ENCODE measurements at places on chromosomes 7 and 10. TPM values are rescaled to one million over a fixed set of nuclear protein-coding genes. Genes with fewer than 3 reads are reported as not detected.

Gene GNAT3
- not detected for total RNA-seq

Gene SEMA4G
- 2.1 TPM for total RNA-seq

Gene ING3
- total RNA-seq = 6.8 TPM

Gene ANKRD1
- total RNA-seq = 8.1 TPM

Gene CALHM3
- not detected for total RNA-seq

Gene TRIM73
- 5.2 TPM for total RNA-seq

DNA sequence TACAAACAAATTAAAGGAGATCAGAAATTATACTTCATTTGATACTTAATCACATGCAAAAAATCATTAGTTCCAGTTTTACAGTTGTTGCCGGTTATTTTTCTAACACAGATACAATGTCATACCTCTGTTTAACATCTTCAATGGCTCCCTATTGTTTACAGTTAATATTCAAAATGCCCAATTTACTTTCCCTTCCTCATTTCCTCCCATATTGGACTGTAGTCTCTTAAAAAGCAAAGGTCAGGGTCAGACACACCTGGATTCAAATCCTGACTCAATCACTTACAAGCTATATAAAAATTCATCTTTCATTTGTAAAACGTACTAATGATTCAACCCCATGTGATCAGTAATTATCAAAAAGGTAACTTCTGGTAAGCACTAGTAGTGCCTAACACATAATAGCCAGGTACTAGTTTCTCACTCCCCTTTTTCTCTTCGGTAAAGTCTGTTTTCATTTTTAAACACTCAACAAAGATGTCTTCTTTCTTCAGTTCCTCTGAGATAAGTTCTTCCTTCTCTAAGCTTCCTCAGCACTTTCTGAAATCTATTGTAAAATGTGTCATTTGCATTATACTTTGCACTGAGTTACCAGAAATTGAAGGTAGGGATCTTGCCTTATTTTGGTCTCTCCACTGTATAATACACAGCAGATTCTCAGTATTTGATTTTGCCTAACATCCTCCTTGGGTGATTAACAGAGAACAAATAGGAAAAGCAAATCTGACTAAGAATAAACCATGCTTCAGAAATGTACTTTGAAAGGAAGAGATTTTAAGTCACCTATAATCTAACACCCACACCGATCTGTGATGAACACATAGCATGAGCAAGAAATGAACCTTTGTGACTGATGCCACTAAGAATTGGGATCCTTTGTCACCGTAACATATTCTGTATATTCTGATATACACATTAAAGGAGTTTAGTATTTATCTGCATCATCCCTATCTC, 16.1 kb downstream of the KMT2C start:
- DNase-seq = no peak

DNA sequence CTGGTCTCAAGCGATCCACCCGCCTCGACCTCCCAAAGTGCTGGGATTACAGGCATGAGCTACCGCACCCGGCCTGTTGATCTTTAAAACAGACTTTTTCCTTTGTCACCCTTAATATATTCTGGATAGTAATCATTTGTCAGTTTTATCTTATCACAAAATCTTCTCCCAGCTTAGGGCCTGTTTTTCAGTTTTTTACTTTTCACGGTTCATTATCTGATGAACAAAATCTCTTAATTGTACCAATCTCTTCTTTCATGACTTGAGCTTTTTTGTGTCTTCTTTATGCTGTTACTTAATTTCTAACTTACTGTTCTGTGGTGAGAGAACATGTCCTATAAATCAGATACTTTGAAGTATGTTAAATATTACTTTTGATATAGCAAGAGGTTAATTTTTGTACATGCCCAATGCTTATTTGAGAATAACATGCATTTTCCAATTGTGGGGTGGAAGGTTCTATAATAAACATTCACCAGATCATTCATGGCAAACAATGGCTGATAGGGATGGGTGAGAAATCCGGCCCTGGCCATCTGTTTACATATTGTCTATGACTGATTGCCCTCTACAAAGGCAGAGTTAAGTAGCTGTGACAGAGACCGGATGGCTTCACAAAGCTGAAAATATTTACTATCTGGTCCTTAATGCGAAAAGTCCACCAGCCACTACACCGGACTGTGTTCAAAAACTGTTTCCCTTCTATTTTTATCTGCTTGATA, 5.3 kb downstream of the PAPOLB start:
- no peak for DNase-seq

- no peak for DNase-seq
These were observed 964.7 kb downstream of the LRMDA start for GRCh38 chr10:76396134-76396533.

DNA sequence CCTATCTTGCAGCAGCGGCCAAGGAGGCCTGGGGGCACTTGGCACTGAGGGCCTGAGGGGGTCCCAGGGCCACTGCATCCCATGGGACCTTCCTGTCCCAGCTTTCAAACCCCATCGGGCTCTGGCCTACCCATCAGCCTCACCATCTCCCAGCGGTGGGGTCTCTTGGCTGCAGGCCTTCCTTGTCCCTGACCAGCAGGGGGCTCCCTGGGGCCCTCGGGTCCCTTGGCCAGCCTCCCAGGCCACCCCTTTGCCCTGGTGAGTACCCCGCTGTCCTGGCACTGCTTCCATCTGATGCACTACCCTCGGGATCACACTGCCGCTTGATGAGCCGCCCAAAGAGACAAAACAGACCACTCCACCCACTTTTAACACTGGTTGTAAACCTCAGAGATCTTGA, 43.5 kb downstream of the YKT6 start:
- DNase-seq = no peak

- peak; percentile 74 for DNase-seq
These were observed 17.2 kb upstream of the PSAP start for GRCh38 chr10:71868192-71868697.

DNA sequence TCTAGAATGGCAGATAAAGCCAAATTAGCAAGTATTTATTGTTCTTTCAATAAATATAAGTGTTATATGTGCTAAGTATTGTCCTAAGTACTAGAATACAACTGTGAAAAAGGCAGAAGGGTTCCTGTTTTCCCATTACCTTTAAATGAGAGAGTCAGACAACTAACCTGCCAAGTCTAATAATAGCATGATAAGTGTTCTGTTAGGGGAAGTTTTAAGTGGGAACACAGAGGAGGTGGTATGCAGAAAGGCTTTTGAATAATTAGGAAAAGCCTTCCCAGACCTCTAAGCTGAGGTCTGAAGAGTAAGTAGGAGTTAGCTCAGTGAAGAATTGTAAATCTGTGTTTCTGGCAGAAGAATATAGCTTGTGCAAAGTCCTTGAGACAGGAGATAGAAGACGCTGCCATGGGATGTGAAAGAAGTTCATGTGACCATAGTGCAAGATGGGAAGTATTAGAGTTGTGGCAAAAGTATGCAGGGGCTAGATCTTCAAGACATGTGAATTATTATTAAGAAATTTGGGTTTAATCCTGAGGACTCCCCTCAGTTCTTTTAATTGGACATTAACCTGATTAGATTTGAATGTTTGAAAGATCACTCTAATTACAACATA, 12.5 kb downstream of the SHOC2 start:
- no peak for DNase-seq

DNA sequence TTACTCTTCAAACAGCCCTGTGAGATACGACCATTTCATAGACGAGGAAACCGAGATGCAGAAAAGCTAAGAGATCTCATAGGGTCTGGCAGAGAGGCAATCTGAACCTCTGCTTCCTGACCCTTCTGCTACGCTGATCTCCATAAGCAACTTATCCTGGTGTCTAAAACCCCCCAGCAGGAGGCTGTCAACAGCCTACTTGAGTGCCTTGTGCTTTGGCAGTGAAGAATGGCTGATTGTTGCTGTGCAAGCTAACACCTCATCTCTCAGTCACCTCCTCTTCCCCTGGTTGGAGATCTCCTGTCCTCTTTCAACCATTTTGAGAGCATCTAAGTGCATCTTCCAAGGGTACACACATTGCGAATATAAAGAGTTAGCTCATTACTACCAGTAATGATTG, 86.2 kb downstream of the AOAH start:
- DNase-seq = no peak

DNA sequence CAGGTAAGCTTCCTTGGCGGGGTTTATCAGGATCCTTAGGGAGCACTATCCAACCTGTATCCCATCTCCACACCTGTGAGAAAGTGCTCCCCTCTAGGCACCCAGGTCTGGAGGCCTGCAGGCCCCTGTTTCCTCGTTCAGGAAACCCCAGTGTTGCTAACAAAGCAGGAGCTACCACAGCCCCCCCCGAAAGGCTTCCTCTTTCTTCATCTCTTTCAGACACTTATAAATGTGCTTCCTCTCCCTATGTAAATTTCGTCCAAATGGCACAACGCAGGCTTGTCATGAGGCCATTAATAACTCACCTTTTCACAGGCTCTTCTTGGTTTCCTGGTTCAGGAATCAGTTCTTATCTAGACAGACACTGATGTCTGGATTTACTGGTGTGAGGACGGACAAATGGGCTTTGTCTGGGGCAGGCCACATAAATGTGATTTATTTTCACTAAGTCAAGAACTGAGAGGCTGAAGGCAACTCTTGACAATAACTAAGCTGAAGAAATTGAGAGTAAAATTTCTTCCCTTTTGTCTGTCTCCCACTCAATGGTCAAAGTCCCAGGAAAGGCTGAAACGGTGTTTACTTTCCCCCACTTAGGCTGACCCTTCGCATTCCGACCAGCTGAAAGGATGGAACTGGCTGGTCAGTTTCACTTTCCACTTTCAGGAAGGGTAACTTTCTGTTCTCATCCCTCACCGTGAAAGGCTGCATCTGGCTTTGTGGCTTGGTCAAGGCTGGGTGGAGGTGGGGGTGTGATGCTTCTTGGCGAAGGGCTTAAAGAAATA, 46.8 kb downstream of the PIK3AP1 start:
- DNase-seq = no peak

DNA sequence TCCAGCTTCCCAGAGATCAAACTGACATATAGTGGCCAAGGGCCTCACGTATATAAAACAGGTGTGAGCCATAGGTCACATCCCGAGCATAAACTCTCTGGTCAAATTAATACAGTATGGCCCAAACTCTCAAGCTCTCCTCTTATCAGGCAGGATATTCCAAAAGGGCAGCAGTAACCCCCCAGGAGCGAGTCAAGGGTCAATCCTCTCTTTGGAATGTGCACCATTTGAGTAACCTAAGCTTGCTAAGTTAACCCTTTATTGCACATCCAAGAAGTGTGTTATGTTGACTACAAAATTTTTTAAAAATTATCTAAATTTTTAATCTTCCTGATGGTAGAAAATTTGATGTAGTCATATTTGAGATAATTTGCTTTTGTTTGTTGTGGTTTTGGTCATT, 4.5 kb upstream of the TRIM24 start:
- DNase-seq = no peak

DNA sequence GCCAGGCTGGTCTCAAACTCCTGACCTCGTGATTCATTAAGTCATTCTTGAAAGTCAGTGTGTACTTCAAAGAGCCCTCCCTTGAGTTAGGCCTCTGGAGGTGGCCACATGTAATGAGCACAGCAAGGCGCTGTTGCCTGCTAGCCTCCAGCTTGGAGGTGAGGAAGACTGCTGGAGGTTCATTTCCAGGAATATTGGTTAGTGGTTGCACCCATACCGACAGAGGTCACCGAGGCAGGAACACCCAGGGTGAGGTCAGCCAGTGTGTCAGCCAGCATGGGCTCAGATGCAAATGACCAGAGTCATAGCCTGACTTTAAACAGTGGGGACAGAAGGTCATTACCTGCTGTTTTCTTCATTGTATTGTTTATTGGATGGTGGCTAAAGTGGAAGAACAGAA, 85.0 kb downstream of the PLPP4 start:
- no peak for DNase-seq

DNA sequence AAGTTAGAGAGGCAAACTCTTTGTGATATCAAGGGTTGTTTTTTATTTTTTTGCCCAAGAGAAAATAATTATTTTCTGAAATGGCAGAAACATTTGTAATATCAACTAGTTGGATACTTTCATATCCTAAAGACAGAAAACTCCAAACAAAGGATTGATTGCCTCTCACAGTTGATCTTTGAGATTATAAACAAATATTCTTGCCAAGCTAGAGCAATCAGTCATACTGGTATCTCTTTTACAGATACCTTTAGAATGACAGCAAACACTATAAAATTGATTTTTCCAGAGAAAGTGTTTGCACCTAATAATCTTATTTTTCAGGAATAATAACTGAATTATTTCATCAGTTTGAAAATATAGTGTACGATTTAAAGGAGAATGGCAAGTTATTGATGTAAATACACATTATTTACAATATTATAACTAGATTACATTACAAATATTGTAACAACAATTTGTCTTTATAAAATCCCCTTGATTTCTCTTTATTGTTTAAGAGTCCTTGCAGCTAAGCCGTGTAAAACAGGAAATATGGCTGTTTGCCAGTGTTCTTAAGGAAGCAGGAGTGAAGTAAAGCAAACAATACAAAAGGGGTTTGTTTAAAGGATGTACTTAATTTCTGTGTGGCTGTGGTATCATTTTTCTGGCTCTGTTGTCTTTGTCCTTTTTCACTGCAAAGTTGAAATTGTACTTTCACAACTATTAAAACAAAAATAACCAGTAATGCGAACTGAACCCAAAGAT, 58.4 kb downstream of the MAPK8 start:
- no peak for DNase-seq

DNA sequence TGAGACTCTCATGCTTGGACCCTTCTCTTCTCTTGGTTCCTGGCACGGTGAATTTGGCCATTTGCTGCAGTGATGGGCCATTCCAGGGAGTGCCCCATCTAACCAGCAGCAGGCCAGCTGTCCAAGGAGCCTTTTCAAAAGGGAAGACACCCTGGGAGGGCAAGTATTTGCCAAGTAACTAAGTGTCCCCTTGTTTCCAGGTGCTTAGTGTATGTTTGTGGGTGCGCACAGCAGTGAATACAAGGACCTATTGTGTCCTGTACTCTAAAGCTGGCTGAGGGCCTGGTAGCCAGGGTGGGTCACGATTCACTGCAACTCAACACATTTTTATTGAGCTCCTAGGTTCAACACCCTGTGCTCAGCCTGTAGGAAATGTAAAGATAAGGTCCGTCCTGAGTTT, 348.8 kb downstream of the RNLS start:
- DNase-seq = no peak

- no peak for DNase-seq
These were observed 6.0 kb downstream of the EGFR start for GRCh38 chr7:55024776-55025175.

DNA sequence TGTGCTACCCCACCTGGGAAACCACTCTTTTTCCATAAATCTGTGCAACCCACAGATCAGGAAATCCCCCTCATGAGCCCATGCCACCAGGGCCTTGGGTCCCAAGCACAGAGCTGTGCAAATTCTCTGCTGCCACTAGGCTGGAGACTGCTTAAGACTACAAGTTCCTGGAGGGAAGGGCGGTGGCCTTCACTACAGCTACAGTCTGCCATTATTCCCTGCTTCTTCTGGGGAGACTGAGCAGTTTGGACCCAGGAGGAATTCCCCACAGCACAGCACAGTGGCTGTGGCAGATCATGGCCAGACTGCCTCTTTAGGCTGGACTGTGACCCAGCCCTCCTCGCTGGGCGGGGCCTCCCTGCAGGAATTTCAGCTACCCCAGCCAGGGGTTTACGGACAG, 89.7 kb upstream of the GRB10 start:
- no peak for DNase-seq

GRCh38 chr7:84088802-84089201, 105.8 kb downstream of the SEMA3A start:
- DNase-seq = no peak
